ENCODE measurements at places on chromosomes 11 and 22.

- no peak for DNase-seq
These were observed 270.5 kb upstream of the SORL1-AS1 start for GRCh38 chr11:121723246-121723741.

DNA sequence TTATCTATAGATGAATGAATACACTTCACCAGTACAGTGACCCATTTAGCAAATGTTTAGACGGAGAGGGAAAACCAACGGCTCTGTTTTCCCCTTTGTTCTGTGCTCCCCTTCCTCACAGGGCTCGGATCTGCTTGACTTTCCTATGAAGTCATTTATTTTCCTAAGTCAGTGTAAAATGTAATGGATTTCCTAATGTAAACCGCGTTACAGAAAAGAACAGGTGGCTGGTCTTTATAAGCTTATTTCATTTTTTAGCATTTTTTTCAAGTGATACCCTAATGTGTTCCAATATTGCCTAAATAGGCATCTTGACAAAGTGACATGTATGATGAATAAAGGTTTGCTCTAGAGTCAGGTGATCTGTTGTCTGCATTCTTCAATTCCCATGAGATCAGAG, 207.5 kb downstream of the PGR start:
- DNase-seq: no peak

- DNase-seq: no peak
These were observed 3.6 kb upstream of the C11orf86 start for GRCh38 chr11:66971488-66971887.

DNA sequence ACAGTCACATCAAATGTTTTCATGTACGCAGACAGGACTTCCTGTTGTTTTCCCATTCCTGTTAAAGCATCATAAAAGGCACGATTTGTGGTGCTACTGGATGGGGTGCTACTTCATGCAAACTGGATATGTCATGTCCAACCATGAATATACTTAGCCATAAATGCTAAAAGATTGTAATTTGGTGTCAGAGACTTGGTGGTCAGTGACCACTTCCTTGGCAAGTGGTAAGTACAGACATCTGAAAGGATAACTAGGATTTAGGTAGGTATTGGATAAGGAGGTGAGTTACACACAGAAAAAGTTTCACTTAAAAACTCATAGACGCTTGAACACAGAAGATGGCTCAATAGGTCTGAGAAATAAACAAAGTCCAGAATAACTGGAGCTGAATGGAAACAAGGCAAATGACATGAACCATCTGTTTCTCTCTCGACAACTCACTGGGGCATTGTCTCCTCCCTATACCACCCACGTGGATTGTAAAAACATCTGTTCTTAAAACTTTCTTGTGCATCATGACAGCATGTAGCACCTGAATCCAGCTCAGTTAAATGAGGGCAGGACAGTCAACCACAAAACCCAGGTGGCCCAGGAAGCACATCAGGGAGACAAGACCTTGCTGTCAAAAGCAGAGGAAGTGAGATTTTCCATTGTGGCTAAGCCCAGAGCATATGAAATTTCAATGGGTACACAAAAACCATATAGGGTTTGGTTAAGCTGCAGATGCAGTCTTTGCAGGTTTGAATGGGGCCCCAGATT, 22.1 kb upstream of the IGLL5 start:
- DNase-seq: no peak

DNA sequence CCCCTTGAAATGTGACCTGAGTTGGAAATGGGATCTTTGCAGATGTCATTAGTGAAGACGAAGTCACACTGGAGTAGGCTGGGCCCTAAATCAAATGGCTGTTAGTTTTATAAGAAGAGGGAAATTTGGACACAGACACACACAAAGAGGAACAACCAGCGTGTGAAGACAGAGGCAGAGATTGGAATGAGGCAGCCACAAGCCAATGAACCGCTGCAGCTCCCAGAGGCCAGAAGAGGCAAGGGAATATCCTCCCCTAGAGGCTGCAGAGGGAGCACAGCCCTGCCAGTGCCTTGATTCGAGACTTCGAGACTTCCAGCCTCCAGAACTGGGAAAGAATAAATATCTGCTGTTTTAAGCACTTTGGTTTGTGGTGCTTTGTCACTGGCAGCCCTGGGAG, 484.5 kb downstream of the MN1 start:
- DNase-seq: peak; percentile 0

DNA sequence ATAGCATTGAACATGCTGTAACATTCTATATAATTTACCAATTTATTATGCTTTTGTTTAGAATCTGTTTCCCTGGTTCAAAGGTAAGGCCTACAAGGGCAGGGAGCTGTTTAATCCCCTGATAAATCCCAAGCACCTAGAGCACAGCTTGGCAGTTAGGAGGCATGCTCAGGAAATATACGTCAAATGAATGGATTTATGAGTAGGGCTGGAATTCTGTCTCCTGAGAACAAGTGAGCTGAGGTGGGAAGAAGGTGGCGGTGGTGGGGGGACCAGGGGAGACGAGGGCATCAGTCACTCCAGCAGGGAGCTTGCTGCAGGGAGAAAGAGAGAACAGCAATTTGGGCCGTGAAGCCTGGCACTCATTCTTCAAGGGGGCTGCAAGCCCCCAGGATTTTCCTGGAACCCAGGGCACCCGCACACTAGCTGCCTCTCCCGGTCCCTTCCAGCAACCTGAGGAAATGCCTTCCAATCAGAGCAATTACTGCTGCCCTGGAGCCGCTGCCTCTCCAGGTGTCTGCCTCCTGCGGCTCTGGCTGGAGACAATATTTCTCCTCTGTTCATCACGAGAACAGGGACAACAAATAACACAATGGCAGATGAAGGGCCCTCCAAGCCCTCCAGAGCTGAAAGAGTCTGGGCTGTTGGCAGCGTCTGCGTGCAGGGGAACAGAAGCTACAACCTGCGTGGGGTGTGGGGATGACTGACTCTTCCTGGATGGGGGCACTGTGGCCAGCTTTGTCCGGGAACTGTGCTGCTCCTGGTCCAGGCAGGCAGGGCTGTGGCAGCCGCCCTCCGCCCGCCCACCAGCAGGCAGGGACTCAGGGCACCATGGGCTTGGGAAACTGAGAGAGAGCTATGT, 233.4 kb downstream of the ST3GAL4 start:
- peak; percentile 10 for DNase-seq

DNA sequence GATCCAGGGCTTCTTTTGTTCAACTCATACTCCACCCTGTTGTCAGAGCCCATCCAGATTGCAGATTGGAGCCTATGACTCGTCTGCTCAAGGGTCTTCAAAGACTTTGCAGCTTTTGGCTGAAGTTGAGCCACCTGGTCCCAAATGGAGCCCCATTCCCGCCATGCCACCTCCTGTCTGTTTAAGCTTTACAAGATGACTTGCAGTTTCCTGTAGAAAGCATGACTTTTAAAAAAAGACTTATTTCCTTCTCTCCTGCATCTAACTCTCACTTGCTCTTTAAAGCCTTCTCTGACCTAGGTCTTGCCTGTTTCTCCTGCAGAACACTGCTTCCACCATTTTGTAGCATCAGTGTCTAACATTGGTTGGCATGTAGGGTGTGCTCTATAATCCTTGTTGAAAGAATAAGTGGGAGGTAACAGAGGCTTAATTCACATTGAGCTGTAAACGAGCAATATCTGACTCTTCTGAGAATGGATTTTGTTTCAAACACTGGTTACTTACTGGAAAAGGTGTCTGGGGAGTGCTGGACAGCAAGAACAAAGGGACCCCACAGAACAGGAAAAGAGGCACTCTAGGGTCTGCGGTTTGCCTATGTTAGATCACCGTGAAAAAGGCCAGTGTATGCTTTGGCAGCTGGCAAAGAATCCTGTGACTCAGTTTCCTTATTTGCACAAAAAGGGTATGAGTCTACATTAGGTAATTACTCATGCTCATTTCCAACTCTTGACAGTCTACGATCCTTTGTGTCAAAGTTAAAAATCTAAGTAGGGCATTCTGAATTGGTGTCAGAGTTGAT, 30.3 kb downstream of the NF2 start:
- no peak for DNase-seq

- no peak for DNase-seq
These were observed 782 bp upstream of the OSBPL5 start for GRCh38 chr11:3165916-3166267.

GRCh38 chr22:29994943-29995342, 85.3 kb upstream of the HORMAD2 start:
- DNase-seq: peak; percentile 66

DNA sequence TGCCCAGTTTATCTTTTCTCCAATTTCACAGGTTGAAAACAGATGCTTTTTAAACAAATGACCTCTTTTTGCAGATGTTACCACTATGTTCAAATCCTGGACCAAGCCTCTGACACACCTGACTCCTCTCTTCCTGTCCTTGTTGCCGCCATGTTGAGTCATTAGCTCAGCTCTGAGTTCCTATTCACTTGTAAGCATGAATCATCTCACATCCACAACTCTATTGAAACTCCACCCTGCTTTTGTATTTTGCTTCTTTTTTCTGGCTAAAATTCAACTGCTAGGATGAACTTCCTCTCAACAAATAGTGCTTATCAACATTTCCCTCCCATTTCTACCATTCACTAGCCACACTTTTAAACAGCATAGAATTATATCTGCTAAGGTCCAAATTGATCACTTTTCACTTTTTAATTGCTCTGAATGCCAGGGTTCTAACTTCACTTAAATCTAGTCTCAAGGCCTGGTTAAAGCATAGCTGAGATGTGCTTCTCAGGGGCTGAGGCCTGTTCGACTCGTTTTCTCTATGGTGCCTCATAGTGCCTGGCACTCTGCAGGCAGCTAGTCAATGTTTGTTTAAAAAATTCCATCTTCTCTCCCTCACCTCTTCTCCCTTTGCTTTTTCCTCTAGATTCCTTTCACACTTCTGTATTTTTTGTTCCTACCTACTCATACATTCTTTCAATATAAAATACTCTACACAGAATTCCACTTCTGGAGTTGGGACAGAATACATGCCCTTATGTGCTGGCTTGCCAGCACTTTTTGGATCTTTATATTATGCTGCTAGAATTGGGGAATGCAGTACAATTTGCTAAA, 3.9 kb downstream of the JOSD1 start:
- DNase-seq: peak; percentile 59

DNA sequence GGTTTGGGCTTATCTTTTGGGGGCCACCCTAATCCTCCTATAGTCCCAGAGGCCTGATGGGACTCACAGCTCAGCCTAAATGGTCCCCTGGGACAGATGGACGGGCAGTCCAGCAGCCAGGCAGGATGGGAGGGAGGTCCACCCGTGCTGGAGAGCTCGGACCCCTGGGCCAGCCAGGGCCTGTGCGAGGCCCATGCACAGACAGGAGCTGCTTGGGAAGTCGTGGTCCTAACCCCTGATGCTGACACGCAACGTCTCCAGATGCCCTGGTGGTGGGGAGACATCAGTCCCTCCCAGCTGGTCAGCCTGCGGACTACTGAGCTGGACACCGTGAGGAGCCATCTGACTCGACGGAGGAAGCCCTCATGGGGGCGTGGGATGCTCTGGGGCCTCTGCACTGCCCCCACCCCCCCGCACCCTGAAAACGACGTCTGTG, 31.2 kb upstream of the MUC5AC start:
- no peak for DNase-seq

DNA sequence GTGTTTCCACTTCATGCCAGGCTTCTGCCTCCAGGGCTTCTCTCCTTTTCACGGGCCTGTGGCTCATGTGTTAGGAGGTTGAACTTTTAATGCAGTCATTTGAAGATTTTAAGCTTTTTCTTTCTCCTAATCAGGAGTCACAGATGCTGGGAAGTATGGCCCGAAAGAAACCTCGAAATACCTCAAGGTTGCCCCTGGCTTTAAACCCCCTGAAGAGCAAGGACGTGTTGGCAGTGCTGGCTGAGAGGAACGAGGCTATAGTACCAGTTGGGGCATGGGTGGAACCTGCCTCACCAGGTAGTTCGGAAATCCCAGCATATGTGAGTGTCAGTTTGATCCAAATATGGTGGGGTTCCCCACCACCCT, 571 bp downstream of the CCDC15 start:
- no peak for DNase-seq

GRCh38 chr11:102986815-102987214, 31.3 kb upstream of the MMP13 start:
- no peak for DNase-seq

- no peak for DNase-seq
These were observed 46.6 kb upstream of the LIN7C start for GRCh38 chr11:27553186-27553585.

GRCh38 chr11:1480191-1480554, 6.4 kb downstream of the MOB2 start:
- DNase-seq: no peak

- DNase-seq: no peak
These were observed 42.1 kb downstream of the PAMR1 start for GRCh38 chr11:35483131-35483820.

GRCh38 chr11:116375221-116375620, 397.6 kb downstream of the BUD13 start:
- DNase-seq: peak; percentile 46

DNA sequence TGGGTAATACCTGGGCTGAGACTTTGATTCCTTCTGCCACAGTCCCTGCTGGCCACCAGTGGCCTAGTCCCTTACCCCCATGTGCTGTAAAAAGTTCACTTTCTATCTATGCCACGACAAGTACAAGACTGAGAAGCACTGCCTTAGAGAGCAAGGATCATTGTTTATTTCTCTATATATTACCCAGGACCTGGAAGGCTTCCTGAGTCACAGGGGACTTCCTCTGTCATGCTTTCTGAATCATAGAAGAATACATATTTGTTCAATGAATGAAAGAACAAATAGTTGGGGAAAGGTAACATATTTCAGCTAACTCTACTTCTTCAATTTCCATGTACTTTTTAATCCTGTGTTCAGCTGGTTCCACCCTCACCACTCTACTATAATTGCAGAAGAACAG, 5.5 kb upstream of the SYT9 start:
- DNase-seq: peak; percentile 72

DNA sequence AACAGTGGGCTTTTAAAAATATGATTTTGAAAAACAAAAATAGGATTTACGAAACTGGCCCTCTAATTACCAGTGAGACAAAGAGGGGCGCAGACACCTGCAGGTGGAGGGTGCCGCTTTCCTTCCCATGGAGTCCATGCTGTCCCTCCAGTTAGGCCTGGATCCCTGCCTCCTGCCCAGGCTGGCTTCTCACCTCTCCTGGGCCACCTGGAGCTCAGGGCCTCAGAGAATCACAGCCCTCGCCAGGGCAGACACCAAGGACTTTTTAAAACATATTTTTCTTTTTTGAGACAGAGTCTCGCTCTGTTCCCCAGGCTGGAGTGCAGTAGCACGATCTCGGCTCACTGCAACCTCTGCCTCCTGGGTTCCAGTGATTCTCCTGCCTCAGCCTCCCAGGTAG, 1437.2 kb downstream of the TBC1D22A start:
- no peak for DNase-seq

- DNase-seq: no peak
These were observed 4.0 kb upstream of the ALX4 start for GRCh38 chr11:44313761-44314489.

GRCh38 chr22:41976070-41976901, 7.0 kb downstream of the SEPTIN3 start:
- peak; percentile 68 for DNase-seq

DNA sequence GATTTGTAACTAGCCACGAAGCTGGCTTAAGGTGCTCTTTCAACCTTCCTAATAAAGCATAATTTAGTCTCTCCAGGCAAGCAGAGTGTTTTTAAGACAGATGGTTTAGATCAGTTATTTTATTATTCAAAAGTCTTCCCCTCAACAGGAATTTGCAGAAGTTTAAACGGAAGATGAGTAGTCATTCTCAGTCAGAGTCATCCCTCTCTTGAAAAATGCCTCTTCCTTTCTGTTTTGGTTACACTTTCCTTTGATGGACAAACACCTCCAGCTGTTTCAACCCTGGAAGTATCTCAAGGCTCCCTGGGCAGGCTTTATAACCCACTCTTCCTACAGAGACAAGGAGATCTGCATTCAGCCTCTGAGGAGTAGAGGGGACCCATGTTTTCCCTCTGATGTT, 60.3 kb upstream of the POU2AF2 start:
- DNase-seq: no peak

- DNase-seq: no peak
These were observed 8.9 kb upstream of the SEPTIN5 start for GRCh38 chr22:19705181-19705934.

Data from DMS53 (cell line).